ENCODE measurements at places on chromosomes 7 and 10.

DNA sequence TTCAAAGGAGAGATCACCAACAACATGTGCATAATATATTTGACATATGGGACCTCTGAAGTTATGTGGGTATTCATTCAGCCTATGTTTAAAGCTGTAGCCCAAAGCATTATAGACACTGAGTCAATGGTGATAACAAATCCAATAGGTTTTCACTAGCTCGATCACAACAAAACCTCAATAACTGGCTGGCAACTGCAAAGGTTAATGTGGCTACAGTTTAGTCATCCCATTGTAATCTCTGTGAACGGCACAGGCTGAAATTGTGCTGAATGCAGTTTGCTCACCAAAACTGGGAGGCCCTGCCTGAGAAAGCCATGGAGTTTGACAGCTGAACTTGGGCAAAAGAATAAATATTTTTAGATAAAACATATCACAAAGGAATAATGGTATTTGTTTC, 152.4 kb upstream of the ADO start:
- DNase-seq = no peak

DNA sequence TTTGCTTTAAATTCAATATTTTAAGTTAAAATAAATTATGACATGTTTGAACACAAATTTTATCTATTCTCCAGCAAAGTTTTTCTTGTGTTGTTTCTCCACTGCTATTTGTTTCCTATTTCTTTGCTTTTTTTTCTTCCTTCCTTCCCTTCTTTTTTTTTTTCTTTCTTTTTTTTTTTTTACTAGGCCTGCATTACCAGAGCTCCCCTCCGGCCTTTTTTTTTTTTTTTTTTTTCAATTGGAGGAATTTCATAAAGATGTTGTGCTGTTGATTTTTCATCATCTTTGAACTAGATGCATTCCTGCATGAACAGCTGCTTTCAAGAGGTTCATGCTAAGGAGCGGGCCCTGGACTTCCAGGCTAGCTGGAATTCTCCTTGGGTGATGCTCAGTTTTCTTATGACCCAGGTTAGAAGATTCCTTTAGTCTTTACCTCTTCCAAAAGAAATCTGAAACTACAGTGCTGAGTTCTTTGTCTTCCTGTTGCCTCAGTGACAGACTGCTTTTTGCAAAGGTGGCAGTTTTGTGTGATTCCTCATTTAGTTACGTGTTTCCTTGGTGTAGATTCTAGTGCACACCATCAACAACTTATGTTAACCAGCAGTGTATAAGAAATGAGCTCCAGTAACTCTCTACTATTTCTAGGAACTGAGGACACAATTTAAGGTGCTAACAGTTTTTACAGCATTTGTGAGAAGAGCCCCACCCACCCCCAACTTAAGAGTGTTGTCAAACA, 4.8 kb upstream of the CAMK1D start:
- no peak for DNase-seq

- no peak for DNase-seq
Observed at GRCh38 chr7:80145780-80146422, 11.3 kb downstream of the GNAI1 start.

DNA sequence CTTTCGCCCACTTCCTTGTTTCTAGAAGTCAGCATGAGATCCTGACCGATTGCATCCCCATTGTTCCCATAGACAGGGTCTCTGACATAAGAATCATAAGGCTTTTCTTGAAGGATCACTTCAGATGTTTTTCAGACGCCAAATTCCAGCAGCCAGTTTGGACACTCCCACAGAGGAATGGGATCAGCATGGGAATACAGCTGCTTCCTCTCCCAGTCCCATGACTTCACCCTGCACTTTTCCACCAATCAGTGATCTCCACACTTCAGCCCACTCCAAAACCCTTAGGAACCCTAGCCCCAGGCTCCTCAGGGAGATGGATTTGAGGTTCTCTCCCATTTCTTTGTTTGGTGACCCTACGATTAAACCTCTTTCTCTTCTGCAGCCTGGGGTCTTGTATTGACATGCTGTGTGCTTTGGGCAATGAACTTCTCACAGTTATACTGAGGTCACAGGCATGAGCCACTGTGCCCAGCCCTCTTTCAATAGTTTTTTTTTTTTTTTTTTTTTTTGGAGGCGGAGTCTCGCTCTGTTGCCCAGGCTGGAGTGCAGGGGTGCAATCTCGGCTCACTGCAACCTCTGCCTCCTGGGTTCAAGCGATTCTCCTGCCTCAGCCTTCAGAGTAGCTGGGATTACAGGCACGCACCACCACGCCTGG, 52.8 kb upstream of the CHST3 start:
- DNase-seq = no peak

DNA sequence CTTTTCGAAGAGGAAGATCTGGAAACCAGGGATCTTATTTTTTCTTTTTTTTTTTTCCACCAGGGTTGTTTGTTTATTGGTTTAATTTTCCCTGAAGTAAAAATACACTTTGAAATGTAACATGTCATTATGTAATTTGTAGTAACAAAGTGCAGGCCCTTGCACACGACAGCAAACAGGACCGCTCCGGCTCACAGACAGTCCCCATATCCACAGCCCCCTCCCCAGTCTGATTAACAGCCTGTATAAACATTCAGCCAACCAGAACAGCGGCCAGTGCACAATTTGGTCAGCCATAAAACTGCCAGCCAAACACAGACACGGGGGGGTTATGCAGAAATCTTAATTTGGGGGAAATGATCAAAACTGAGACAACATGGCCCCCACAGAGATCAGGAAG, 431.6 kb upstream of the NPVF start:
- no peak for DNase-seq
